ENCODE measurements at places on chromosomes 4 and X. TPM values are rescaled to one million over a fixed set of nuclear protein-coding genes. Genes with fewer than 3 reads are reported as not detected.

Gene ZCCHC12
- not detected for total RNA-seq

Gene HSD17B13
- not detected for total RNA-seq

Gene GPRIN3
- not detected for total RNA-seq

Gene GC
- total RNA-seq, result not detected

Measured in nasal cavity respiratory epithelium epithelial cell of viscerocranial mucosa (primary cell).